ENCODE measurements at places on chromosomes 13 and 19.

DNA sequence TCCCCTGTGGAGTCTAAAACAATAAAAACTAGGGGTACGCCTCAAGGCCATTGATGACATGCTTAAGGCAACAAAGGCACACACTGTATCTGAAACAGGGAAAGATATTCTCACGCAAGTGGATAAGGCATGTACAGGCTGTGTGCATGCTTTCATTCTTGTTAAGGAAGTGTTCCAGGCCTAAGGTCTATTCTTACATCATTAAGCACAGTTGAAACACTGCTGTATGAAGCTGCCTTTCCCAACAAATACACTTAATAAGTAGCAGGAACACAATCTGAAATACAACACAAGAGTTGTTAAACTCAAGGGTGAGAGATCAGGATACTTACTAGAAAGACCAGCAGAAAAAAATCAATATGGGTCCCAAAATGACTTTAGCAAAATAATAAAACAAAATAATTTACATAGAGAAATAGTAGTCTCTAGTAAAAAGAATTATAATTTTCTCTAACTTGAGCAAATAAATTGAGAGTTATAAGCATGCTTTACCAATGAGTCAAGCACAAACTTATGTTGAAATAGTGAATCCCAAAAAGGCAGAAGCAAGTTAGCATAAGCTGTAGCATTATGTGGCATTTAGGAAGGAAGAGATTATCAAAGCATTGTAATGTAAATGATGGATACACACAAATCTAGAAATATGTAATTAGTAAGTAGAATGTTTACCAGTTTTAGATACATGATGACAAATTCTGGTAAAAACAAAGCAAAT, 796.9 kb downstream of the SLITRK1 start:
- no peak for DNase-seq

- no peak for DNase-seq
Measured at GRCh38 chr19:3456925-3457527, 23.3 kb downstream of the SMIM24 start.

DNA sequence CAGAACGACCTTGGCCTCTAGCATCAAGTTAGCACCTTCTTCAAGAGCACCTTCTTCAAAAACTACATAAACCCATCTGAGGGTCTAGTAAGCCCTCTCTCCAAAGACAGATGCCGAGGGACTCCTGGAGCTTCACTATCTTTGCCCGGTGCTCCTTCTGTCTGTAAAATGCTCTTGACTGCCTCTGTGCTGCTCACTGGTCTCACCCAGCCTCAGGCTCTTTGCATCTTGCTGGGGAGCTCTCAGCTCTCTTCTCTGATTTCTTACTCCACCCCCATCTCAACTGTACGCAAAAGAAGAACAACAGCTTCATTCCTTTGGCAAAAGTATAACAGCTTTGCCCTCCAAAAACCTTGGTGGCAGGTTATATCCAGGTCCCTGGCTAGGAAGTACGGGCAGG, 404.2 kb downstream of the KLF12 start:
- DNase-seq: no peak

DNA sequence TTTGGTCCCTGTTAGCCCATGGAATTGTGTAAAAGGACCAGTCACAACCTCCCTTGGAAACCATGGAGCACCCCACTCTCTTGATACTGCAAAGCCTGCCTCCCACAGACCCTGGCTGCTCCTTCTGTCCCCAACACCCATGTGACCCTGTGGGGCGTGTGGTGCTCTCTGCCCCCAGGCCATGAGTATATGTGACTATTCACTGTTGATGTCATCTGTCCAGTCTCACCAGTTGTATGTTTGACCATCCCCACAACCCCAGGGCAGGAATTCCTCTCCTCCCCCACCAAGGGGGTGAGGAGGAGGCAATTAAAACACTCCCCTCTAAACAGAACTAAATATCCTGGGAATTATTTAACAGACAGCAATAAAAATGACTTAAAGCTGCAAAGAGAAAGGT, 35.2 kb downstream of the KCTD15 start:
- DNase-seq: no peak

- DNase-seq: no peak
Measured at GRCh38 chr19:18109733-18110608, 12.4 kb downstream of the MAST3 start.

GRCh38 chr13:44440046-44440608, 66.5 kb downstream of the SERP2 start:
- no peak for DNase-seq

- no peak for DNase-seq
Measured at GRCh38 chr19:16003391-16003790, 54.6 kb downstream of the OR10H4 start.

DNA sequence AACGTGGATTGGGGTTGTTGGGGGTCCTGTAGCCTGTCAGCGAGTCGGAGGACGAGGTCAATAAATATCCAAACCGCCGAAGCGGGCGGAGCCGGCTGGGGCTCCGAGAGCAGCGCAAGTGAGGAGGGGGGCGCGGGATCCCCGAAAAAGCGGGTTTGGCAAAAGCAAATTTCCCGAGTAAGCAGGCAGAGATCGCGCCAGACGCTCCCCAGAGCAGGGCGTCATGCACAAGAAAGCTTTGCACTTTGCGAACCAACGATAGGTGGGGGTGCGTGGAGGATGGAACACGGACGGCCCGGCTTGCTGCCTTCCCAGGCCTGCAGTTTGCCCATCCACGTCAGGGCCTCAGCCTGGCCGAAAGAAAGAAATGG, 754 bp upstream of the SIX5 start:
- DNase-seq: peak; percentile 31

- peak; percentile 38 for DNase-seq
Measured at GRCh38 chr19:37691881-37692504, 27.6 kb downstream of the ZNF607 start.

DNA sequence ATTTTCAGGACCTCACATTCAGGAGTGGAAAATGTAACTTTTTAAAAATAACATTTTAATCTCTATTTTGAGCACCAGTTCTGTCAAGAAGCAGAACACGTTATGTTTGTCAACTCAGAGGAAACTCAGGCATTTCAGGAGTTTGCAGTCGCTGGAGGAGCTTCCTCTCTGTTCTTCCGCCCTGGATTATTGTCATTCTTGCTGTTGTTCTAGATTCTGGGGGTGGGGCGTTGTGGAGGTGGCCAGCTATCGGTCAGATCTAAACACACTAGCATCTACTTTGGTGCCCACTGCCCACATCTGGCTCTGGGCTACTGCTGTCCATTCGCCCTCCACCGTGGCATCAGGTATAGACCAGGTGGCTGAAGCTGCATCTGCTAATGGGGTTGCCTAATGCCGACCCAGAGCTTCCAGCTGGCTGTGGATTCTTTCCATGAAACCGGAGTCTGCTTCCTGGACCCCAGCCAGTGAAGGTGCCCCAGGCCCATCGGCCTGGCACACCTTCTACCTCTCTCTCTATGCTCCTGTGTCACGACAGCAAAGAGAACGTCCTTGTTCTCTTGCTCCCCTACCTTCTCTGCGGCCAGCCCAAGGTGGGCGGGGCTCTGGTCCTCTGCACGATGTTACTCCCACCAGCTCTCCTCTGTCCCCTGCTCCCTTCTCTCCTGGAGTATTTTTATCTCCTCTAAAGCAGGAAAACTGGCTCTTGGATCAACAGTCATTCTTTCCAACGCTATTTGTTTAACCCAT, 36.7 kb upstream of the DGKH start:
- no peak for DNase-seq

DNA sequence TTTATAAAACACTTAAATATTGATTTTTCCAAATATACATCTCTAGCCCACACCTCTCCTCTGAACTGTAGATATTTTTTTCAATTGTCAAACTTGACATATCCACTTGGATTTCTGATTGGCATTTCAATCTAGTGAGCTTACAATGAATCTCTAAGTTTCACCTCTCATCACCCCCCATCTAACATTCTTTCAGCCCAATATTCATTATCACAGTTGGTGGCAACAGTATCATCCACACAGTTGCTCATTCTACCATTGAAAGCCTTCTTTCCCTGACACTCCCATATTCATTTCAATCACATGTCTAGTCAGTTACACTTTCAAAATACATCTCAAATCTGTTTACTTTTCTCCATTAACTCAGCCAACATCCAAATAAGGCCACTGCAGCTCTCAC, 385.2 kb downstream of the PCDH20 start:
- no peak for DNase-seq
